ENCODE measurements at places on chromosomes 3 and 15.

DNA sequence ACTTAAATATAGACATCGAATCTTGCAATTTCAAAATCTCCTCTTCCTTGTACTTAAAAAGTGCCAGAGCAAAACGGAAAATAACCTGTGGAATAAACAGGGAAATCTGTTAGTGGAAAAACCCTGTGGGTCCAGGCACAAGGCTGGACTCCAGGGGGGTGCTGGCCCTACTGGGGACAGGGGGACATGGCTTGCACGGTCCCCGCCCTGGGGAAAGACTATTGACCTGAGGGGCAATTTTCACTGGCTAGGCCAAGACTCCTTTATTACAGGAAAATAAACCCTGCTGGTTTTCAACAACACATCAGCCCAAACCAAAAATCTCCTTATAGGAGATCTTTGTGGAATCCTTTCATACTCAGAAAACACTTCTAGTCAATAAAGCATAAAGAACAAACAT is 75.9 kb downstream of the TBC1D2B start:
- no peak for DNase-seq

GRCh38 chr15:34755419-34755773 is 598 bp upstream of the GJD2 start:
- no peak for DNase-seq

GRCh38 chr3:49717959-49718857 is 1.3 kb downstream of the AMIGO3 start:
- DNase-seq, result no peak

GRCh38 chr3:49032646-49033304 is 3.6 kb upstream of the IMPDH2 start:
- DNase-seq, result no peak

- no peak for DNase-seq
Observed at GRCh38 chr3:187369089-187369447, 883 bp downstream of the RTP4 start.

DNA sequence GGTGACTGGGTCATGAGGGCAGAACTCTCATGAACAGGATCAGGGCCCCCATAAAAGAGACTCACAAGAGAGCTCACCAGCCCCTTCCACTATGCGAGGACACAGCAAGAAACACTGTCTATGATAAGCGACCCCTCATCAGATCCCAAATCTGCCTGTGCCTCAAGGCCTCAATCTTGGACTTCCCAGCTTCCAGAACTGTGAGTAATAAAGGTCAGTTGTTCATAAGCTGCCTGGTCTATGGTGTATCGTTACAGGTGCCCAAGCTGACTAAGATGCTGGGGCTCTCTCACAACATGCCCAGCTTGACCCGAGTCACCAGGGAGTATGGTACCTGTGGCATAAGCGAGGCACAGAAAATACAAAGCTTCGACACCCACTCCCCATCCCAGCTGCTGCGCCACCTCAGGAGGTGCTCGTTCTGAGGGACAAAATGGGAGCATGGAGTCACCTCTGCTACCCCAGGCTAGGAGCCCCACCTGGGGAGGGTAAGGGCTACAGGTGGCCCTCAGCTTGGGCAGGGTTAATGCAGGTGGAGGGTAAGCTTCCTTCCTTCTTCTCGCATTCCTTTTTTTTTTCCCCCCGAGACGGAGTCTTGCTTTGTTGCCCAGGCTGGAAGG is 234.1 kb downstream of the ADAMTS17 start:
- no peak for DNase-seq

- DNase-seq, result no peak
Observed at GRCh38 chr3:4588466-4588865, 95.3 kb downstream of the ITPR1 start.

- DNase-seq, result no peak
Observed at GRCh38 chr3:8622873-8623691, 21.5 kb downstream of the SSUH2 start.

- no peak for DNase-seq
Observed at GRCh38 chr3:178520451-178520850, 15.8 kb upstream of the KCNMB2 start.

DNA sequence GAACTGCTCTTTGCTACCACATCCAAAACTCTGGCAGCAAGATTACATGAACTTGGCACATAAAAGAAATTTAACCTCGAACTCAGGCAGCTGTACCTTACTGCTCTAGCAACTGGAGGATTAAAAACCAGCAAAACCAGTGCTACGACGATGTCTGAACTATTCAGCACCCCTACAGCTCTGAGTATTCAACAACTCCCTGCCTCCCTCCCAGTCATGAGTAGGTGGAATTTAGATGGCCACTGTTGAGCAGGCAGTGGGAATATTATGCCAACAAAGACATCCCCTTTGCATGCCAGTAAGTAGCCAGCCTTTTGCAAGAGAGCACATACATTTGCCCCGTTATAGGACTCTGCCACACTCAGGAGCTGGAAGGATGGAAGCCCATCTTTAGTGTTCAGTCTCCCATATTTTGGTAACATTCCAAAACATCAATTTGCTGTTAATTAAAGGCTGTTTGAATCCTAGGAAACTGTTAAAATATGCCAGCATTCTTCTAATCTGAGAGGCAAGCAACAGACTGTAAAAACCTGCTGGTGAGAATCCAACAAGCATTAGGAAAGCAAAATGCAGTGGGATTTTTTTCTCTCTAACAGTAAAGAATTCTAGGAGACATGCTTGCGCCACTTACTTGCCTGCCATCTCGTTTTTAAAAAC is 85.4 kb downstream of the ZNF385D start:
- no peak for DNase-seq

DNA sequence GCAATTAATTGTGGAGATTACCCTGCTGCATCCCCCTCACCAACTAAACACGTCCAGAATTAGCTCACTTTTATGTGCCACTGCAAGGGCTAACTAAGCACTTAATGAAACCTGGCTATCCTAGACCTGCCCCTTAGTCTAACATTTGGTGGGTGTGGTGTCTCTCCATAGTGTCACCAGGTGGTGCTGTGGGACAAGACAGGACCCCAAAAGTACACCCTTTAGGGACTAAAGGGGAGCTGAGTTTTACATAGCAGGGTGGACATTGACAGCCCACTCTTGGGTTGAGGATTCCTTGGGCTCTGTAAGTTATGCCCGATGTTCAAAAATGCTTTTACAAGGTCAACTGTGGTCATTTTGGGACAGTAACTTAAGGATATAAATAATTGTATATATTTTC is 5.7 kb downstream of the DUT start:
- DNase-seq, result no peak

GRCh38 chr3:57152151-57153143 is 12.7 kb downstream of the IL17RD start:
- DNase-seq, result no peak

DNA sequence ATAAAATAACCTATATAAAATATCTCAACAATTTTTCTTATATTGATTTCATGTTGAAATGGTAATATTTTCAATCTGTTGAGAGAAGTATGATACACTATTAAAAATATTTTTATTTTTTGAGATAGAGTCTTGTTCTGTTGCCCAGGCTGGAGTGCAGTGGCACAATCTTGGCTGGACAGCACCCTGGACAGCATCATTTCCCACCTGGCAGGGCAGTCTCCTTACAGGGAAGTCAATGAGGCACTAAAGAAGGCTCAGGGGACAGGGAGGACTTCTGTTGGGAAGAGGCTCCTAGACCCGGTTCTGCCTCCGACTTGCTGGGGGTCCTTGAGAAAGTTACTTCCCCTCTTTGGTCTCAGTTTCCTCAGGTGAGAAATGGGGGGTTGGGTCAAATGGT is 9.4 kb downstream of the GOLGA6L2 start:
- DNase-seq, result no peak

GRCh38 chr15:43911235-43911781 is 84.5 kb downstream of the WDR76 start:
- DNase-seq, result no peak

- DNase-seq, result no peak
Observed at GRCh38 chr15:33083232-33084081, 111.1 kb downstream of the FMN1 start.

DNA sequence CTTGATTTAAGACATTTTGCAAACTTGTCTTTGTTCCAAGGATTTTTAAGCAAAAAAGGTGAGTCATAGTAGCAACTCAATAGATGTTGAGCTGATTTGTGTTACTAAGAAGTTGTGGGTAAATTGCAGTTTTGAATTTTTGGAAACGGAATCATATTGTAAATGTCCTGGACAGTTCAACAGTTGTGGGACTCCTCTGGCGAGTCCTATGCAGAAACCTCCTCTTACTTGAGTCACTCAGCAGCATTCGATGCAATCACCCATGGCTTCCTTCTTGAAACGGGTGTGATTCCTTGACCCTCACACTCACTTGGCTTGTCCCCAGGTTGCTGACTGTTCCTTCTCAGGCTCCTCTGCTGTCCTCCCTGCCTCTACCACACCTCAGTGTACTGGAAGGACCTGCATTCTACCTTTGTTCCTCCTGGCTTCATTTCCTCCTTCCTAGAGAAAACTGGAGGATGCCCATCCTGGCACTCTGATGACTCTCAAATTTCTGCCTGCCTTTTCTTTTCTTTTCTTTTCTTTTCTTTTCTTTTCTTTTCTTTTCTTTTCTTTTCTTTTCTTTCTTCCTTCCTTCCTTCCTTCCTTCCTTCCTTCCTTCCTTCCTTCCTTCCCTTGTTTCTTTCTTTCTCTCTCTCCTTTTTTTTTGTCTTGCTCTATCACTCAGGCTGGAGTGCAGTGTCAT is 52.8 kb upstream of the DGKG start:
- DNase-seq, result no peak

GRCh38 chr3:141049681-141050080 is 1.5 kb upstream of the SPSB4 start:
- DNase-seq, result no peak

GRCh38 chr3:115040673-115041286 is 106.3 kb downstream of the ZBTB20 start:
- DNase-seq, result peak; percentile 18

GRCh38 chr3:127131424-127132170 is 61.3 kb upstream of the PRR23E start:
- no peak for DNase-seq

DNA sequence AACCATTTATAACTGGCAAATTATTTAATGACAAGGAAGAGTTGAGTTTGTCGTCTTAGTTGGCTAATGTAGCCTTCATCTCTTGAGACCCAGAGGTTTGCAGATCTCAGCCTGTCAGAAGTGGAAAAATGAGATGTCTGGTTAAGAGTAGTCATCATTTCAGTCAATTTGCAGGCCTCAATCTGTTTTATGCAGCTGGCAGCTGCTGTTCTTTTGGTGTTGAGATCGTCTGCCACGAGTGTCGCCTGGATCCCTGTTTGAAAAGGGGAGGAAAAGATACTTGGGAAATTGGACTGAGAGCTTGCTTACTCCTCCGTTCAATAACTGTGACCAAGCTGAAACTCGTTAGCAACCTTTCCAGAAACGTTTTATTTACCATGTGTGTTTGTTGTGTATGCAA is 2.3 kb downstream of the PHLDB2 start:
- no peak for DNase-seq

DNA sequence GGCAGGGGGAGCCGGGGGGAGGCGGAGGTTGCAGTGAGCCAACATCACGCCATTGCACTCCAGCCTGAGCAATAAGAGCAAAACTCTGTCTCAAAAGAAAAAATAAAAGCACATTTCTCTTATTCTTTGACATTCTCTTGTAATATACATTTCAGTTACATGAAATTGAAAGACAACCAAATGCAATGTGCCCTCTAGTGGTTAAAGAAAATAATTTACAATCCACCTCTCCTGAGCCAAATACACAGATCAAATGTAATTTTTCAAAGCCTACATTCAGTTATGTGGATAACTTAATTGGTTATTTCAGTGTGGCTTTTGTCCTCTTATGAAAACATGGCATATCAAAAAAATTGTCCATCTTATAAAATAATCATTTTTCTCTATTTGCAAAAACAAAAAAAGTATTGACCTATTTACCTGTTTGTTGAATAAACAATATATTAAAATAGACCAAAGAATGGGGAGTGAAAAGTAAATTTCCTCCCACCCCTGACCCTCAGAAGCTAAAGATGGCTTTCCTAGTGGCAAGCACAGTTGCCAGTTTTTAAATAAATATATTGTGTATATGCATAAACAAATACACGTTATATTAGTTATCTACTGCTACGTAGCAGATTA is 14.2 kb upstream of the U2SURP start:
- no peak for DNase-seq

DNA sequence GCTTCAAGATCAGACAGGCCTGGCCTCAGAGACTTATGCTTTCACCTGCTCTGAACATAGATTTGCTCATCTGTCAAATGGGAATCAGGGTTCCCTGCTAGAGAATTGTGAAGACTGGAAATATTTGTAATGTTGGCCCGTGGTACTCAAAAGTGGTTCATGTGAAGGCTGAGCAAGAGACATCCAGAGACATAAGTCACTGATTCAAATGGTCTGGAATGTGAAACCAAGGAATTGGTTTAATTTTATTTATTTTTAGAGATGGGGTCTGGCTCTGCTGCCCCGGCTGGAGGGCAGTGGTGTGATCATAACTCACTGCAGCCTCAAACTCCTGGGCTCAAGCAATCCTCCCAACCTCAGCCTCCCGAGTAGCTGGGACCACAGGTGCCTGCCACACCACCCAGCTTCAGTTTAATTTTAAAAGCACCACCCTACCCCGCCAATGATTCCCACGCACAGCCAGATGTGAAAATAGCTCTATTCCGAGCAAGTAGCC is 60.1 kb downstream of the DAPK2 start:
- no peak for DNase-seq

- no peak for DNase-seq
Observed at GRCh38 chr3:25665315-25666280, 891 bp upstream of the TOP2B start.

DNA sequence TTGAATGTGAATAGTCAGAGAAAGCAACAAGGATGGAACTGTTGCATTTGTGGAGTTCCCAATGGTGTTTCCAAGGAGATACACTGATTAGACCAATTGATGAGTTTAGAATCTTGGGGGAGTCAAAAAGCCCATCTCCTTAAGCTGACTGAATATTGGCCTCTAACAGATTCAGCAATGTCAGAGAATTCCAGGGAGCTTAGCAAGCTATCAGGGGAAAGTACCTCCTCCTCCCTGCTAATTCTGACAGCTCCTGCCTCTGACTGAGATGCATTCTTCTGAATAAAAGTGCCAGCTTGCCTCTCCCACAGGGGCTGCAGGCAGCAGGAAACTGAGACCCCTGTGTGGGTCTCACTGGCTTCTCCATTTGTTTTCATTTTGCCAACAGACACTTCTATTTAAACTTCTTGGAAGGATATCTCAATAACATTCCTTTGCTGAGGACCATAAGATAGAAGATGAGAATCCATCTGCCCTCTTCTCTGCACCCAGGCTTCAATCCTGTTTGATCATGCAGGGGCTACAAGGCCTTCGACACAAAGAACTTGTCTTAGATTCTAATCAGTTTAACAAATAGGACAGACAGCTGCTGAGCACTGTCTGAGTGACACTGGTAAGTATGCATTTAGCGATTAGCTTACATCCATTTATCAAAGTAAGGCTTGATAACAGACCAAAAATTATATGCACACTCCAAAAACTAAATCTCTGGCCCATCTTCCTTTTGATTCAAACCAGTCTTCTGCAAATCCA is 1080.8 kb downstream of the TUSC7 start:
- no peak for DNase-seq

GRCh38 chr3:37847689-37848088 is 14.0 kb upstream of the CTDSPL start:
- no peak for DNase-seq

- DNase-seq, result no peak
Observed at GRCh38 chr3:45965653-45966052, 22.4 kb downstream of the CXCR6 start.

- no peak for DNase-seq
Observed at GRCh38 chr3:58497097-58497496, 5.2 kb downstream of the KCTD6 start.

- DNase-seq, result no peak
Observed at GRCh38 chr3:12815719-12816118, 19.2 kb downstream of the CAND2 start.
